ENCODE measurements at places on chromosomes 7 and 10.
A peak's percentile ranks its signal among the peaks of the same experiment; 100 is the strongest.

DNA sequence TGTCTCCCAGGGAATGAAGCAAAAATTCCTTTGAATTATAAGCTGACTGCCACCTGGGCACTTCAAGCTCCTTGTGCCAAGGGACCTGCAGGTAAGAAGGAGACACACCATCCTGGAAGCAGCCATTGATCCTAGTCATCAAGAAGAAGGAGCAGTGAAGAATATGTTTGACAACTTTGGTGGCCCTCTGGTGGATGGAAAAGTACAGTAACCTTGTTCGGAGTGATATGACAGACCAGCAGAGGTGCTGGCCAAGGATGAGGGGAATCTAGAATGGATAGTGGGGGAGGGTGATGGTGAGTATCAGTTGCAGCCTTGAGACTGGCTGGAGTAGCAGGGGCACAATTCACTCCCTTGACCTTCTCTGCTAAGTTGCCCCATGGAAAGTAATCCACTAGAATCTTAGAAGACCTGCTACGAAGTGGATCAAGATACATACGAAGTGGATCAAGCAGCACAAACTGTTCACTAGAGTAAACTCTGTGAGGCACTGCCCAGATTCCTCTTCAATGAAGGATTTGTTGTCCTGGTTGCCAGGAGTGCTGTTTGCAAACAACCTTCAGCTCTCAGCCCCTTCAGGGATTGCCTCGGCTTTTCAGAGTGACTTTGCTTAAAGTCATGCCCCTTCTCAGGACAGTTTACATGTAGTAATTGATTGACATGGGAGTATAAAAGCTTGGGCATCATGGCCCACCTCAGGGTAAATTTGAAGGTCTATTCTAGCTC is 44.8 kb upstream of the ORC5 start:
- DNase-seq: no peak

DNA sequence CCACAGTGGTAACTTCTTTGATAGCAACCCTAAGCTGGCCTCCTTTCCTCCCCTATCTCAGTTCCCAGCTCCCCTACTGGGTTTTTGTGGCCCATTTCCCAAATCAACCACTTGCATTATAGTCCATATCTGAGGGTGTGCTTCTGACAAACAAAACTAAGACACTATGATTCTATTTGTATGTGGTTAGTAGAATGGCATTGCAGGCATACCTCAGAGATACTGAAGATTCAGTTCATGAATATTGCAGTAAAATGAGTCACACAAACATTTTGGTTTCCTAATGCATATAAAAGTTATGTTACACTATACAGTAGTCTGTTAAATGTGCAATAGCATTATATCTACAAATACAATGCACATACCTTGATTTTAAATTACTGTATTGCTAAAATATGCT is 15.4 kb upstream of the TMEM243 start:
- no peak for DNase-seq

- no peak for DNase-seq
These were observed 233.1 kb upstream of the FZD8 start for GRCh38 chr10:35875016-35875676.

DNA sequence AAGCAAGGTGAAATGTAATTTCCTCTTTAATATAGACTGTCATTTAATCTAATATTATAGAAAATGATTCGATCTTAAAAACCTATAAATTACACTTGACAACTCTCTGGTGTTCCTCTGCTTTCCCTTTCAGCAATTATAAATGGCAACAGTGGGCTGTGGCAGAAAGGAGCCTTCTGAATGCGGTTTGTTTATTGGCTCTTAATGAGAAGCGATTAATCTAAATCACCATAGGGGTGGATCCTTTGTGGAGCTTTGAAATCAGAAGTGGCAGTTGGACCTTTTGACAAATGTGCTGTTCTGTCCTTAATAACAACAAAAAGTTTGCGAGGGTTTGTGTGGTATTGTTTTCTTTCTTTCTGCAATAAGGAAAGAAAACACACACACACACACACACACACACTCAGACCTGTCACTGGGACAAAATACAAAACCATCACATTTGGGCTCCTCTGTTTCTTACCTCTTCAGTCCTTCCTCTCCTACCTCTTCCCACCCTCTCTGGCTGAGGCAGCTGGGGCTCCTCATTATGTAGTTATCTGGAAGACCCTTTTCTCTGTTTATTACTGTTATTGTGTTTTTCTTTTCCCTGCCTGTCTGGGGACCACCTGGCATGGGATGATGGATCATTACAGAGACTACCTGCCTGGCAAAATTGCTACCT is 316.2 kb downstream of the SORCS3 start:
- DNase-seq: no peak

GRCh38 chr7:149063476-149063875 is 27.0 kb downstream of the ZNF786 start:
- no peak for DNase-seq

- DNase-seq: no peak
These were observed 30.2 kb downstream of the MET start for GRCh38 chr7:116702046-116702785.

DNA sequence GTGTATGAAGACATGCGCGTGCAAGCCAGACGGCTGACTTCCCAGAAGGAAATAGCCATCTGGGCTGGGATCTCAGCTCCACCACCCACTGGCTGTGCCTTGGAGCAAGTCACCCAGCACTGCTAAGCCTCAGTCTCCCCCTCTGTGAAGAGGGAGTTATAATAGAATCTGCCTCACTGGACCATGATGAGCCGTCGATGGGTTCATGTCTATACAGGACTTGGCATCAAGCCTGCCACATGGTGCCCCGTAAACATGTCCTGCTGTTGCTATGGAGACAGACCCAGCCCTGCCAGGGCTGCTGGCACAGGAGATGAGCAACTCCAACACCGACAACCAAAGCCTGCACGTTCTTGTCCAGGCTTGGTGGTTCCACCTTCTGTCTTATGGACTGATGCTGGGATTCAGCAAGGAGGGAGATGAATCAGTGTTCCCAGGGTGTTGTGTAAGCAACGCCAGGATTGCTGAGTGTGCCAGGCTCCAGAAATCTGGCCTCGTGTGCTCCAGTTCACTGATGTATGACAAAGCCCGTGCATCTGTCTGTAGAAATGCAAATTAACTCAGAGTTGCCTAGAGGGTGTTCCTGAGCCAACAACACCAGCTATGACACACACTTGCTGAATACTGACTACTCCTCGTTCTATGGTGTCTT is 5.6 kb downstream of the GPR15LG start:
- peak; percentile 17 for DNase-seq

DNA sequence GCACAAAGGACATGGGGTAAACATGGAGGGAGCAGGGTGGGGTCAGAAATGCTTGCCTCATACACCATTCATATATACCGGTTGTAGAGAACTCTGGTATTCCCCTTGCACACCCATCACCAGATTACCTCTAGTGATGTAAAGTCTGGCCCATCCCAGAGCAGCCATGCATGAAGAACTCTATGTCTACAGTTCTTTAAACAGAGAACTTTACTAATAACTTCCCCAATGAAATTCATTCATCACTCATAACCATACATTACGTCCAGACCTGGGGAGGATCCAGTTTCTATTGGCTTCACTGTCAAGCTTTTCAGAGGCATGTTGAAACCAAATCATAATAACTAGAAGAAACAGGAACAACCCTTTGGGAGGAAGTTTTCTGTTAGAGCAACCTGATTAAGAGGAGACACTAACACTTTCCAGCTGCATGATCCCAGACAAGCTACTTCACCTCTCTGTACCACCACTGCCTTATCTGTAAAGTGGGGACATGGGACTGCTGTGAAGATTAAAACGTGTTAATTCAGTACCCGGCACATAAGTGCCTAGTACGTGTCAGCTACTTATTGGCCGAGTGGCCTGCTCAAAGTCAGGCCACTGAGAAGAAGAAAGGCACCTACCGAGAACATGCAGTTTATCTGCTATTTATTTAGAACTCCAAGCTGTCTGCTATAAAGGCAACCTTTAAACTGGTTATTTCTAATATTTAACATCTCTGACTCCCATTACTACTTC is 59.7 kb downstream of the IGF2BP3 start:
- no peak for DNase-seq

DNA sequence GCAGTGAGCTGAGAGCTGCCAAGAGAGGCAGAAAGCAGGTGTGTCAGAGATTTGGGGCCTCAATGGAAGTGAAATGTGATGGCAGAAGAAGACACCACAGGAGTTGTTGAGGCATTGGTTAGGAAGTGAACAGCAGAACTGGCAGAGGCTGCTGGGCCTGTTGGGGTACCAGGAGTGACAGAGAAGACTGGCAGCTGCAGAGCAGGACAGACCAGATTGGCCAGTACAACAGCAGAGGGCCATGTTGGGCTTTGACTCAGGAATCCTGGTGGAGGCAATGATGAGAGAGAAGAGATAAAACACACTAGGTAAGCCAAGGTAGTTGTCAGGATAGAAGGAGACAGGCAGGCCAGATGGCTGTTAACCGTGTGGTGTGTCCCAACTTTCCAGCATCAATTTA is 19.9 kb upstream of the HERPUD2 start:
- DNase-seq: no peak

DNA sequence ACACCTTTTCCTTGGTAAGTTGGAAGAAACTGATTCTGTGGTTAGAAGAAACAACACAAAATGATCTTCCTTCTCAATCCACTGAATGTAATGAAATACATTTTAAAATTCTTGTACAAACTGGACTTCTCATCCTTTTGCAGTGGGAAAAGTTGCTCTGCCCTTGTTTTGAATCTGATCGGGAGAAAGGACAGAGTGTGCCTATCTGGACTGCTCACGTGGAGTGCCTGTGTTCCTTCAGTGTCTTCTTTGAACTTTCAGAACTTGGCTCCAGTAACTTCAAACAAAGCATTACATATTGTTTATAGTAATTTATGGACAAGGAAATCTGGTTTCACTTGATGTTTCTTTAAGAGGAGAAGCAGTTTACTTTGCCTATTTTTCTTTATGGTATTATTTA is 17.1 kb downstream of the SLC26A3 start:
- DNase-seq: no peak

DNA sequence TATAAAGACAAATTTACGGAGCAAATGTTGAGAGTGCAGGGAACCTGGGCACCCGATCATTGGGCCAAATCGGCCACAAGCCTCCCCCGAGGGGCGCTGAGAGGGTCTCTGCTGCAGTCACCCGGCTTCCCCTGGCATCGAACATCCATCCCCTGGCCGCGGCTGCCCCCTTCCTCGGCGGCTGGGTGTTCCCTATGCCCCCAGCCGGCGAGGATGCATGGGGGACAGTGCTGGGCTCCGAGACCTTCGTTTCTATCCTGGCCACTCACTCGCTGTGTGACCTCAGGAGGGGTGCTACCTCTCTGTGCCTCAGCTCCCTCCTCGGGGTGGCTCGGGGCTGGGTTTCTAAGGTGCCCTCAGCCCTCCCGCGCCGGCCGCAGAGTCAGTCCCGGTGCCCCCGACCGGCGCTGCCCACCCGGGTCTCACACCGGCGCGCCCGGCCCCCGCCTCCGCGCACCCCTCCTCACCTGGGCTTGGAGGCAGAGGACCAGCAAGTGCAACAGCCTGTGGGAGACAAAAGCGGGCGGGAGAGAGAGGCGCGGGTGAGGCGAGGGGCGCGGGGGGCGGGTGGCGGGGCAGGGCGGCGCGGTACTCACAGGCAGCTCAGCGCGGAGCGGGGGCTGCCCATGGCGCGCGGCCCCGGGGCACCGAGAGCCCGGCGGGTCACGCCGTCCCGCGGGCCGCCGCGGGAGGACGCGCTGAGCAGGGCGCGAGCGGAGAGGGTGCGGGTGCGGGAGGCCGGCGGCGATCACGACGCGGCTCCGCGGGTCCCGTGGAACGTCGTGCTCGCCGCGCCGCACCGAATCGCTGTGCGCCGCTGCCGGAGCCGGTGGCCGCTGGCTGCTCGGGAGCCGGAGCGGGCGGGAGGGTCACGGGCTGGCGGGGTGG is at the start of gene FGF8:
Gene FGF8, minus strand, starts transcription at position 842 of the 888 bp plus-strand sequence. Its CDS starts 214 bp downstream, at position 628.
- no peak for DNase-seq

DNA sequence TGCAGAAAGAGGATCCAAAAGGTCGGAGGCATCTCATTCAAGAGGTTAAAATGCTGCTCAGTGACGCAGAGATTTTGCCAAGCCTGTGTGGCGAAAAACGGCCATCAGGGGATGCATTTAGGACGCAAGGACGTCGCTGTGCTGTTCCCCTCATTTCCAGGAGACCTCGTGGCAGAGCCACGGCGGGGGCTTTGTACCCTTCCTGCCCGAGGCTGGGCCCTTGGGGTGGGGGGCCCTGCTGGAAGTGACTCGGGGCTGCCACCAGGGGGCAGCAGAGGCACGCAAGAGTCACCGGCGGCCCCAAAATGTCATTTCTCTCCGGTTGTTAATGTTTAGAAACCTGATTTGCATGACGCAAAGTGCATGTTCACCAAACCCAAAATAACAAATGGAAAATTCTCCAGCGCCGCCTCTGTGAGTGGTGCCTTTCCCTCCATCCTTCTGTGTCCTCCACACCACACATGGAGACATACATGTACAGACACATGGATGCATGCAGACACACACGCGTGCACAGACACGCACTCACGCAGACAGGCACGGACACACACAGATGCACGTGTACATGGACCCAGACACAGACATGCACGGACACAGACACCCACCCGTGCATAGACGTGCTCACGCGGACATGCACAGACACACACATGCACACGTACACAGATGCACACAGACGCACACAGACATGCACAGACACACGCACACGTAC is 51.0 kb upstream of the NKX6-2 start:
- peak; percentile 41 for DNase-seq
